NCI-H1930 (cell line): ENCODE measurements at places on chromosomes 1 and 21.

GRCh38 chr1:116819081-116819480 lies 64.9 kb downstream of the CD2 start:
- no peak for DNase-seq

- DNase-seq, result no peak
Observed at GRCh38 chr1:44024903-44025525, 6.2 kb downstream of the SLC6A9 start.

- no peak for DNase-seq
Observed at GRCh38 chr1:24872061-24872850, 57.8 kb downstream of the RUNX3 start.

GRCh38 chr1:52632732-52633290 lies at the start of gene SHISAL2A:
Gene SHISAL2A (plus strand): TSS chr1:52633168. CDS start chr1:52633494, 326 bp downstream.
- DNase-seq, result peak; percentile 16

DNA sequence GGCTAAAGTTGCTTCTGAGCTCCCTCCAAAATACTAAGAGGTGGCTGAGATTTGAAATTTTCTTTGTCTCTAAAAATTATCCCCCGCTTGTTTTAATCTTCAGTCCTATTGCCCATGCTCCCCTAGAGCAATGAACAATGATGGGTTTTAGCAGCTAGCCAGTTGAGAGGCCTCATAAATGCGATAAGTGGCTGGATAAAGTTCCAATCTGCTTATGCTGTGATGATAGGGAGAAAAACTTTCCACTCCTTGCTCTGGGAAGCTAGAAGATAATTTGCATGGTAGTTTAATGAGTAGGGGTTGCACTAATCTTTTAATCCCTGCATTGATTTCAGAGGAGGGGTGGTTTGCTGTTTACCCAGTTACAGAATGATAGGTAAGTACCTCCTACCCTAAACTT lies 9.6 kb upstream of the PRPF3 start:
- no peak for DNase-seq

- DNase-seq, result no peak
Observed at GRCh38 chr1:185463011-185463410, 146.0 kb upstream of the IVNS1ABP start.

GRCh38 chr1:19975423-19976193 lies 3.8 kb downstream of the PLA2G2A start:
- no peak for DNase-seq

DNA sequence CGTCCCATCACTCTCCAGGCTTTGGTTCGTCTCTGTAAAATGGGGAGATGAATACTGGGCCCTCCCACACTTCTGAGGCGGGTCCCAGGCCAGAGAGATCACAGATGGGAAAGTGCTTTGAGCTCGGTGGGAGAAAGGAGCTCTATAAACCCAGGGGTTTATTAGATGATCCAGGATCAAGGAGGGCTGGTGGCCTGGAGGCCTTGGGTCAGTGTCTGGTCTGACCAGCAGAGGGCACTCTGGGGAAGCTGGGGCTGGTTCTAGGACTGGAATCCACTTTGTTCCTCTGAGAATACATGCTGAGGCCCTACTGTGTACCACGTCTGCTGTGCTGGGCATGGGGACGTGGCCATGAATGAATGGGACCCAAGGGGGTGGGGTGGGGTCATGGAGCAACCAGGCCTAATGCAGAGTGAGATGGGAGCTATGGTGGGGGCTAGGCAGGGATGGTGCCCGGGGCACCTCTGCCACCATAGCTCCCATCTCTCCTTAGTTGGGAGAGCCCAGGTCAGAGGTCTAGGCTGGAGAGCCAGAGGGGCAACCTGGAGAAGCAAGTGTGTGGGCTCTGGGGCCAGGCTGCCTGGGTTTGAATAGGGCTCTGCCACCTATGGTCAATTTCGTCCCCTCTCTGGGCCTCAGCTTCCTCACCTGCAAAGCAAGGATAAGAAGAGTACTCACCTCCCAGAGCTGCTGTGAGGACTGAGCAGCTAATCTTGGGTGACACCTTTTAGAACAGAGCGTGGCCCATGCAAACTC lies 9.0 kb upstream of the FAM131C start:
- DNase-seq, result peak; percentile 34

GRCh38 chr1:116064616-116065015 lies 46.6 kb upstream of the MAB21L3 start:
- no peak for DNase-seq

DNA sequence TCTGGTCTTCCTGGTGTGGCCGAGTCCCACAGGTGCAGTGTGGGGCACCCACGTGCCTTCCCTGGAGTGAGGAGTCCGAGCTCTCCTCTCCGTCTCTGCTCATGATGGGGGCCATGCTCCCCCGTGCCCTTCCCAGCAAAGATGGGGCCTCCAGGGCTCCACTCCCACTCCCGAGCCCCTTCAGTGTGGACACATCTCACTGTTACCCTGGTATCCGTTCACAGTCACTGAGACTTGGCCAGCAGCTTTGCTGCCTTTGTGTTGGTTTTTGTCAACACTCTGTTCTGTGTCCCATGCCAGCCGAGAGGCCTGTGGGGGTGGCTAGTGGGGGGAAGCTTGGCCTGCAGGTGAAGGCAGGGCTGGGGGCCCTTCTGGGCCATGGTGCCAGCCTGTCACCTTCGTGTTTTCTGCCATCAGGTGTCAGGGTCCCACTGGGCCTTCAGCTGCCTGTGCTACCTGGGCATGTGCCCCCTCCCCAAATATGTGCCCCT lies 46.9 kb upstream of the POFUT2 start:
- DNase-seq, result no peak

- no peak for DNase-seq
Observed at GRCh38 chr21:46551636-46552241, 53.1 kb downstream of the S100B start.

- no peak for DNase-seq
Observed at GRCh38 chr1:18945401-18945849, 11.1 kb downstream of the IFFO2 start.

- no peak for DNase-seq
Observed at GRCh38 chr1:233489411-233489810, 124.5 kb upstream of the KCNK1 start.

DNA sequence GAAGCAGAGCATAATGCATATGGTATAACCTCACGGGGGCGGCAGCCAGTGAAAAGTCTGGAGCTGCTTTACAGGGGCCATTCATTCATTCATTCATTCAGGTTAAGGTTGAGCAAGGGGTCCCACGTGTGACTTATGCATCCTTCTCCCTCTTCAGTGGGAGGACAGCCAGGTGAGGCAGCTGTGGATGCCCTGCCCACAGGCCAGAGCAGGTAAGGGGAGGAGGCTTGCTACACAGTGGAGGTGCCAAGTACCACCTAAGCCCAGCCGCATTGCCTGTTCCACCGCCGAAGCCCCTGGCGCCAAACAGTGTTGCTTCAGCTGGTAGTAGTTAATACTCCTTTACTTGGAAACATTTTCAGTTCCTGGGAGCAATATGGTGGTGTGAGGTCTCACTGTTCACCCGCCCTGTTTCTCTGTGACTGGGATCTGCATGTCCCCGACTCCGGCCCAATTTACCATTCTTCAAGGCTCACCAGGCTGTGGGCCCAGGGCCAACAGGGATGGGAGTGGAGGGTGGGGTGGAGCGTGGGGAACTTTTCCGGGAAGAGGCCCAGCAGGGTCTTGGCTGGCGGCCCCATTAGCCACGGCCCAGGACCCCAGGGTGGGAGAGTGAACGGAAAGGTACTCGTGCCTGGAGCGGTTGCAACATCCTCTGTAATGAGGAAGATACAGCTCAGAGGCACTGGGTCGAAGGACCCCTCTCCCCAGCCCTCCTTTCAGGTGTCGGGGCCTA lies 722 bp upstream of the PODN start:
- DNase-seq, result no peak

DNA sequence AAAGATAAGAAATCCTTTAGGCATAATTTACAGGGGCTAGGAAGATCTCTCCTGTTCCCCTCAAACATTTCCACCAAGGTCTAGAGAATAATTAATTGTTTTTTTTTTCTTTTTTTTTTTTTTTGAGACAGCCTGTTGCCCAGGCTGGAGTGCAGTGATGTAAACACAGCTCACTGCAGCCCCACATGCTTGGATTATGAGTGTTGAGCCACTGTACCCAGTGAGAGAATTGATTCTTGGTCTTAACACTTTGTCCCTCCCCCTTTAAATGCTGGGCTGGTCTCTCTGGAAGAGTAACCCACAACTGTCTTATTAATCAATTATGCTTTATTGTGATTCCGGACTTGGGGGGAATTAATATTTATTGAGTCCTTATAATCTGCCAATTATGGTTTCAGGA lies 33.4 kb downstream of the ATF3 start:
- no peak for DNase-seq

DNA sequence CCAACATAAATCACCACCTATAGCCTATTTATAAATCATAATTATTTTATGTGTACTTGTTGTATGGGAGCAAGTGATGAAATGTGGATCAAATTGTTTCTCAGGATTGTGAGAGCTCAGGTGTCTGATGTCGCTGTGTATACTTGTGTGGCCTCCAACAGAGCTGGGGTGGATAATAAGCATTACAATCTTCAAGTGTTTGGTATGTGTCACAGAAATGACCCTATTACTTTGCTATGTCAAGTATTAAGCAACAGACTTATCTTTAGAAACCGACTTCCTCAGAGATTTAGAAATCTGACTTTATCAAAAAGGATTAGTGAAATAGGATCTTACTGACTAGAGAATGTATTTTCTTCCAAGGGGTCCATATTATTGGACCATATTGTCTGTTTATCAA lies 280.9 kb downstream of the TPR start:
- no peak for DNase-seq

- no peak for DNase-seq
Observed at GRCh38 chr1:239586128-239586527, 199.8 kb downstream of the CHRM3 start.

GRCh38 chr21:39010629-39011404 lies 172.4 kb downstream of the PSMG1 start:
- DNase-seq, result no peak

GRCh38 chr1:197096137-197096536 lies 29.1 kb upstream of the F13B start:
- DNase-seq, result no peak

GRCh38 chr1:10302416-10302815 lies 92.0 kb downstream of the KIF1B start:
- no peak for DNase-seq

GRCh38 chr1:224447251-224447650 lies 12.7 kb upstream of the WDR26 start:
- DNase-seq, result no peak

DNA sequence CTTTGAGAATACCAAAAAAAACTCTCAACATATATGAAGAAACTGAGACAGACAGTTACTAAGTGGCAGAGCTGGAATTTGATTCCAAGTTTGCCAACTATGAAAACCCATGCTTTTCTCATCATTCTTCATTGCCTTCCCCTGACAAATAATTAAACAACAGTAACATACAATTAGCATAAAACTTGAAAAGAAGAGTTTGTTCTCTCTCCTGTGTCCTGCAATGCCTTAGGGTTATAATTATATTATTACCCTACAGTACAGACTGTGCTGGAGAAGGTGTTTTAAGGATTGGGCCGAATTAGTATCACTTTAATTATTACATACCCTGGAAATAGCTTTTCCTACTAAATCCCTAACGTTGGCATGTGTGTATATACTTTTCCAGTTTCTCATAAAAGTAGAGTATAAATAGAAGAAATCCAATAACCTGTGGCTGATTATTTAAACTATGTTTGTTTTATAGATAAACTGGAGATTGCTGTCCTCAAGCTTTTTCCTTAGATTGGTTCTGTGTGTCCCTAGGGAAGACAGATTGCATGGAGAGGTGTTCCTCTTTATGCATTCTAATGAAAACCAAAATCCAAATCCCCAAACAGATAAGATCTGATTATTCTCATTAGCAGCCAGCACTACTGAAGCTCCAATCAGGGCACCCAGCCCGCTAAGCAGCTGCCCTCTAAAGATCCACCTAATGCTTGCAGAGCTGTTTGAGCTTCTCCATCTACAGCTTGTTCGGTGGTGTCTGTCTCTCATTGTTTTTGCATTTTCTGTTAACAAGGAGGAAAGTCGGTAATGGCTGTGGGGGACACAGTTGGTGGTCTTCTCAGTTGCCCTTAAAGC lies 156.3 kb downstream of the TM2D1 start:
- no peak for DNase-seq

DNA sequence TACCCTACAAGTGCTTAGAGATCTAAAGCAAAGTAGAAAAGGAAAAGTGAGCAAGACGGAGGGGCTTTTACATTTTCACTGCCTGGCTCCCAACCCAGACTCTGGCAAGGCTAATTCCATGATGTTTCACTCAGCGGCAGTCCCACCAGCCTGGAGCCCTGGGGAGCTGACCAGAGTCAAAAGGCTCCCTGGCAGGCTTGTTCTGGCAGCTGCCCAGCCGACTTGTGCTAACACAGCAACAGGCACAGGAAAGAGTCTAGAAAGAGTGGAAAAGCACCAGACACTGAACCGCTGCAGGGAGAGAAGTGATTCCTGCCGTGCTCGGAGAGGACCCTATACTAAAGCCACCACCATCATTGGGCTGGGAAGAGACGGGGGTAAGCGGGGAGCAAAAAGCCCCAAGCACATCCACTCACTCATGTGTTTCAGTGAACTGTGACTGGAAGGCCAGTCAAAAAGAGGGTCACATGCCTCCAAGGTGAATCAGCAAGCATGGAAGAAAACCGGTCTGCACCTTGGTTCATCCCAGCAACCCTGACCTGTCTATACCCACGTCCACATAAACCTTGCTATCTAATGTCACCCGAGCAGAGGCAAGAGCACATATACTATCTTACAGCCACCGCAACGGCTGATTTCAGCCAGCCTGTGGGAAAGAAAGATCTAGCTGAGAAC lies 8.0 kb downstream of the SMIM12 start:
- no peak for DNase-seq

DNA sequence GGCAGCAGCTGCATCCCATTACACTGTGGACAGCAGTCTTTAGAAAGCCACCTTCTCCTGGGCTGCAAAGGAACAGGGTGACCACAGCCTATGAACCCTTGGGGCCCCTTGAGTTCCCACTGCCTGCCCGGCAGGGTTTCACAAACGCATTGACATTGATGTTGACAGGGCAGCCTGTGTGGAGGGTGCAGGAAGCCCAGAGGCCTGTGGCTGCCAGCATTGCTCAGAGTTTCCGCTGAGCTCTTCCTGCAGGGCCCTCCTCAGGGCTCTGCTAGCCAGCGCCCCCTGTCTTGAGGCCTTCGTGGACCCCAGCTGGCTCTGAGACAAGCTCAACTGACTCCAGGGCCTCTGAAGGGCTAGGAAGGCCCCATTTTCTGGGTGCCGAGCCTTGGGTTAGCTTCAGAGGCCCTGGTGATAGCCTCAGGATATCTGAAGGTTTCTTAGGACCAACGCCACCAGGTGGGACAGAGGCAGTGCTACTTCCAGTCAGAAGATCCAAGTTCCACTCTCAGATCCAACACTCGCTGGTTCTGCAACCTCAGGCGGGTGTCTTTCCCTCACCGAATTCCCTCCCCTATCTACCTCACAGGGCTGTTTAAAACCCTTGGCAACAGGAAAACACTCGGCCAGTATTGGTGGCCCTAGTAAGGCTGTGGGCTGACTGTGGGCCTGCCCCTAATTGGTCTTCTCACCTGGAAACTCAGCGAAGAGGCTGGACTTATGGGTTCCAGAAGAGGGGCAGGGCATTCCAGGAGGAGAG lies 27.2 kb upstream of the EPS8L3 start:
- no peak for DNase-seq

GRCh38 chr1:117467336-117467735 lies 100.1 kb downstream of the MAN1A2 start:
- DNase-seq, result no peak

- DNase-seq, result no peak
Observed at GRCh38 chr1:174274884-174275283, 115.6 kb downstream of the RABGAP1L start.

- no peak for DNase-seq
Observed at GRCh38 chr1:228336308-228337030, 70.2 kb downstream of the TRIM11 start.

- no peak for DNase-seq
Observed at GRCh38 chr1:19045898-19046880, 89.7 kb upstream of the IFFO2 start.

- DNase-seq, result no peak
Observed at GRCh38 chr1:76068542-76068941, 6.0 kb upstream of the ST6GALNAC3 start.
